ENCODE measurements at places on chromosomes 3 and 15.

DNA sequence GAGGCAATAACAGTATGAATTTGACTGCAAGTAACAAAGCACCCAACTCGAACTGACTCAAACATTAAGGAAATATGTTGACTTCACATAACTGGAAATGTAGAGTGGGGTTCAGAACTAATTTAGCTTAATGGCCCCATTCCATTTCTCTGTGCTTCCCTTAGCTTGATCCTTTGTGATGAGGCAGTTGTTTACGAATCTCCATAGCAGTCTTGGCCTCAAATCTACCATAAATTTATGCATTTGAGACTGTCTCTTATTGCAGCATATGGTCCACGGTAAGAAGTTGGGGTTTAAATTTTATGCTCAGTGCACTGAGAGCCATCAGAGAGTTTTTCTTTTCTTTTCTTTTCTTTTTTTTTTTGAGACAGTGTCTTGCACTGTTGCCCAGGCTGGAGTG, 148.7 kb upstream of the POU1F1 start:
- no peak for DNase-seq

GRCh38 chr15:75452364-75452864, 924 bp upstream of the SIN3A start:
- DNase-seq, result peak; percentile 84

DNA sequence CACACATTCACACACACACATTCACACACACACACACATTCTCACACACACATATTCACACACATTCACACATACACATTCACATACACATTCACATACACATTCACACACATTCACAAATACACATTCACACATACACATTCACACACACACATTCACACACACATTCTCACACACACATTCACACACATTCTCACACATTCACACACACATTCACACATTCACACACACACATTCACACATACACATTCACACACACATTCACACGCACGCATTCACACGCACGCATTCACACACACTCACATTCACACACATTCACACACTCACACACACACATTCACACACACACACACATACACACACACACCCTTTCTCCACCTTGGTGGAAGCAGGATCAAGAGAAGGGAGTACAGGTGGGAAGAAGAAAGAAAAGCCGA, 5.7 kb upstream of the HAPLN3 start:
- no peak for DNase-seq

DNA sequence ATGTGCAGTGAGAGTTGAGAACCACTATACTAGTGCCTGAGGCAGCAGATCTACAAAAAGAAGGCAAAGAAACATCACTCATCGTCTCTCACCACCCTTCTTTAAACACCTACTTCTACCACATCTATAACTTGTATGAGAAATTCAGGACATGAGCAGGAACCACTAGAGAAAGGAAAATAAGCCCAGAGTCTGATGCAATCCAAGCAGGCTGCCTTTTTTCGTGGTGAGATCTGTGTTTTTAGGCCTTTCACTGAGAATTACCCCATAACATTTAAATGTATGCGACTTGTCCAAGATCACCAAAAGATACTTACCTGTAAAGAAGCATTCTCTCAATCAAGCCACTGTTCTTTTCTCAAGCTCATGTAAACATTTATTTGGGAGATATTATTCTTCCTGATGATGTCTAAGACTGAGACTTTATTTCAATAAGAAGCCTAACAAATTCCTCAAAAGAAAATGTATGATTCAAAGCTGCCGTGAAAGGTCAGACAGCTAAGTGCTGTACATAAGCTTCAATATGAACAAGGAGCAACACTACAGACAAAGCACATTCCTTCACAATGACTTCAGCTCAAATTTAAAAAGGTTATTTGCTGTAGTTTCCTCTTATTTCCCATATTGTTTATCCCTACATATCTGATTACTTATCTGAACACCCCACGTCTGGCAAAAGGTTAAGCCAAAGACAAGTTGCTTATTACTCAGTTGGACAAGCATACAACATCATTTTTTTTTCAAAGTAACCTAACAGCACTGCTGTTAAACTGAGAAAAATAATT, 16.5 kb downstream of the SPICE1 start:
- DNase-seq, result no peak

- DNase-seq, result no peak
These were observed 23.7 kb downstream of the ALPK3 start for GRCh38 chr15:84840741-84841429.

DNA sequence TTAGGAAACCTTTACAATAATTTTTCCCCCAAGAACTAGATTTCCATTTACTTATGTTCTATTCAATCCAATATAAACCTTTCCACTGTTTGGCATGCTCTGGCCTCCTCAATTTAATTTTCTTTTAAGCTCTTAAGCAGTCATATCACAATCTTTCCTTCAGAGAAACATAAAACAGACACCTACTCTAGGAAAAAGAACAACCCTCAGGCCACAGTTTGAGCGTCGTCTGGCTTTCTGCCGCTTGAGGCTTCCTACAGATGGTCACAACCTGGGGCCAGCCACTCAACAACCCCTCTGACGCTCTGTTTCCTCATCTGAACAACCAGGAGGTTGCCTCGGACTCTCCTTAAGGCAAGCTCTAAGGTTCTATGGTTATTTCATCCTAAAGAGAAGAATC, 143.3 kb downstream of the ADAMTS17 start:
- no peak for DNase-seq

- DNase-seq, result no peak
These were observed 26.6 kb downstream of the BTLA start for GRCh38 chr3:112472691-112473090.

DNA sequence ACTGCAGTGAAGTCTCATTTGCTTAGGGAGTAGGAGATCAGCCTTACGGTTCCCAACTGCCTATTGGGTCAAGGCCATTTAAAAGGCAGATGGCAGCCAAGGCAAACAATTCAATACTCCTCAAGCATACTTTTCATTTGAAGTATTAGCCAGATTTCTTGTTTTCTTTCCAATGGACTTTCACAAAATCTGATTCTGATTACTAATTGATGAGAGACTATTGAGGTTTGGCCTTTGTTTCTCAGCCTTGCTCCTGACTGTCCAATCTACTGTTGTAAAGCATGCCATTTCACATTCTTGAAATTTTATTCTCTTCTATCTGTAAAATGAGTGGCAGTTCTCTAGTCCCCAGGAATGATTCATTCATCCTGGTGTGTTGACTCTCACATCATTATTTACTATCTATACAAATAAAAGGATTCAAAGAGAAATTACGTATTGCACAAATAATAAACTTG, 166.2 kb upstream of the TGFBR2 start:
- no peak for DNase-seq

DNA sequence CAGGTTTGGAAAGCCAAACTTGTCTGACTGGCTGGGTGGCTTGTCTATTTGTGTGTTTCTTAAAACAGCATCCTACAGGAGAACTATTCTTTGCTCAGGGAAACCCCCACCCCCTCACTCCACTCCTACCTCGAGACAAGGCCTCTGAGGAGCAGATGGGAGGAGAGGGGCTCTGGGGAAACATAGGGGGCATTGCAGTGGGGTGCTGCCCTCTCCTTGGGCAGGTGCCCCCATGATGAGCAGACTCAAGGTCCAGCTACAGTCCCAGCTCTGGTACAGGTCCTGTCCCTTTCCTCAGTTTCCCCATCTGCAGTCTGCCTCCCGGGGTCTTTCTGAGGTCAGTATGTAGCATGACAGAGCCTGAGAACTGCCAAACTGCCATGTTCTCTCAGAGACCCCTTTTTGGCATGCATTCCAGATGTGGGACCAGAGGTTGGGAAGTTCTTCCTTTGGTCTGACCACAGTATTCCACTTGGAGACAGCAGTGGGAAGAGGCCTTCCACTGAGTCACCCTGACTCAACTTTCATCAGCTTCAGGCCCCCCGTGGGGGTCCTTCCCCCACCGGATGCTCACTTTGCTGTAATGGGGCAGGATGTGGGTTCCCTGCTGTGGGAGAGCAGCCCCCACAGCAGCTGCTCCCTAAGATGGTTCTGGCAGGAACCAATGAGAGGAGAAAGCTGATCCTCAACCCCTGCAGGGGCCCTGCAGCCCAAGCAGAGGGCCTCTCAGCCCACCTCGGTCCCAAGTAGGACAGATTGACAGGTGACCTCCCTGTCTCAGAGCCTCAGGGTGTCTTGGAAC, 32.3 kb upstream of the CYP11A1 start:
- peak; percentile 56 for DNase-seq
